ENCODE measurements at places on chromosomes 12 and 14.
A peak's percentile ranks its signal among the peaks of the same experiment; 100 is the strongest.

DNA sequence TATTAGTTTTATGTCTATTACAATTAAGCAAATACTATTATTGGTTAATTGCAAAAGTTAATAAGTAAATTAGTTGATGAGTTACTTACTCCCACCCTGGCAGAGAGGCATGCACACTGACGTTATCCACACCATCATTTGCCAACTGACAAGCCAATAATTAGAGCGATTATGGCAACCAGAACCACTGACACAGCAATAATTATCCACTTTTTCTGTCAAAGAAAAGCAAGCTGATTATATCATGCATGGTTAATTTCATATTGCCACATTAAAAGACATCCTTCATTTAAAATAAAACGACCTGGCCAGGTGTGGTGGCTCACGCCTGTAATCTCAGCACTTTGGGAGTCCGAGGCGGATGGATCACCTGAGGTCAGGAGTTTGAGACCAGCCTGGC, 43.1 kb downstream of the STX2 start:
- DNase-seq, result no peak

- DNase-seq, result no peak
These were observed 9.8 kb downstream of the GALNT4 start for GRCh38 chr12:89514751-89515150.

GRCh38 chr12:14570231-14570630, 2.5 kb upstream of the PLBD1 start:
- no peak for DNase-seq

GRCh38 chr14:96826818-96827217, 29.6 kb downstream of the VRK1 start:
- DNase-seq, result no peak

DNA sequence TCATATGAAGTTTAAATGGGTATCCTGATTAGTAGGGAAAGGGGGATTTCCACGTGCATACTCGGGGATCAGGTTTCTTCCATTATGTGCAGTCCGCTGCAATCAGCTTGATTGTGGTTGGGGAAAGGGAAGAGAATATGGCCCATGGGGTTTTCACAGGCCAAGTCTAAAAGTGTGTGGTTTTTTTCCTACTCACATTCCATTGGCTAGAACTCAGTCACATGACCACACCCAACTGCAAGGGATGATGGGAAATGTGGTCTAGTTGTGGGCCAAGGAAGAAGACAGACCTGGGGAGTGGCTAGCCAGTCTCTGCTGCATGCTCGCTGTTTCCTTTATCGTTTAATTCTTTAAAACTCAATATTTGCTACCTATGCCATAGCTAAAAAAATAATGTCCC, 105.1 kb downstream of the PRIMA1 start:
- DNase-seq, result no peak

DNA sequence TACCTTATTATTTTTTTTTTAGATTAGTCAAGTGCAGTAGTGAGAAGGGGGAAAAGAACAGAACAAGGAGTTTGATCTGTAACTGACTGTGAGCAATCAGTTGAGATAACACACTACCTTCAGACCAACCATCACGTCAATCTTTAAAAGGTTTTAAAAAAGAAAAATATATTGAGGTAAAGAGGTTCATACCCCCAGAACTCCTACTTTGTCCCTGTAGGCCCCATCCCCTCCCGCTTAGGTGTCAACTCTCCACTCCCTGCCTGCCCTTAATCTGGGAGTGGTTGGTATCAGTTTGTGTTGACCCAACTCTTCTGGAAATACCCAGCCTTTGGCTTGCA, 16.2 kb downstream of the MMP14 start:
- DNase-seq, result no peak

DNA sequence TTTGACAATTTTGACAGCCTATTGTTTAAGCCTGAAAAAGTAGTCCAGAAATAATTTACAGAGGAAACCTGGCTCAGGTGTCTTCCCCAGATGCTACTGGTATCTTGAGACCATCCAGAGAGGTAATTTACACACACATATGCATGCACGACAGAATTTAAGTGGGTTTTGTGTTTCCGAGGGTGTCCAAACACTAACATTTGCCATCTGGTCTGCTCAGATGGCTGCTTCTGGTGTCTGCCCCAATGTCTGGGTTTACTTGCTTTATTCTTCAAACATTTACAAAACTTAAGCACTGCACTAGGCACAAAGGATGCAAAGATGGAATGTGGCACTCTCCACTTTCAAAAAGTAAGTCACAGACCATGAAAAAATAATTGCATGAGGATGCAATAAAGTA, 226.6 kb upstream of the EGLN3 start:
- DNase-seq, result no peak

DNA sequence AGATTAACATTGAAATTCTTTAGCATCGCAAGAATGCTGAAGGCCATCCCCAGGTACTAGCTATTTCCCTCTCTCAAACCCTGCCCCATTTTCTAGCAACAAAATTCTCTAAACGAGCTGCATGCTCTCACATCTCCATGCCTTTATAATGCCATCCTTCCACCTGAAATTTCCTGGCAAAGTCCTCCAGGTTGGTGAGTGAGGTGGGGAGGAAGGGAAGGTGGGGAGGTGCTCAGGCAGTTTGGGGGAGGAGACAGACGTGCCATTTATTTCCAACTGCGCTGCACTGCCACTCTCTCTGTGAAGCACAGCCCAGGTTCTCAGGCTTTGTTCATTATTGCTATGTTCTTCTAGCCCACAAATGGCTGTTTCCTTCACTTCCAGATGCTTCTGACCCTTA, 208.4 kb downstream of the PAWR start:
- no peak for DNase-seq

DNA sequence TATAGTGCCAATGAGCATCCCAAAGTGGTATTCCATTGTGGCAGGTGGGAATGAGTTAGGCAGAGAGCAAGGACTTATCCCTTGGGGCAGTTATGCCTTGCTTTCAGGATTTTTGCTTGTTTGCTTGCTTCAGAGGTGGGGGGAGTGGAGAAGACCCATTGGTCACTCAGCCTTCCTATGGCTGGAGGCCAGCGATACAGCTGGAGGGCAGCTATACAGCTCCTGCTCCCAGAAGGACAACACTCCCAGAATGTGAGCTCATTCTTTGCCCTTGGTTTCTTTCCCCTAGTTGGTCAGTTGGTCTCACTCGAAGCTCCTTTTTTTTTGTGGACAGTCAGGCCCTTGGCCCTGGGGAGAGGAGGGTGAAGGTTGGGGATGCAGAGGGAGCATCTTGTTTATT, 14.5 kb downstream of the KRT83 start:
- no peak for DNase-seq

DNA sequence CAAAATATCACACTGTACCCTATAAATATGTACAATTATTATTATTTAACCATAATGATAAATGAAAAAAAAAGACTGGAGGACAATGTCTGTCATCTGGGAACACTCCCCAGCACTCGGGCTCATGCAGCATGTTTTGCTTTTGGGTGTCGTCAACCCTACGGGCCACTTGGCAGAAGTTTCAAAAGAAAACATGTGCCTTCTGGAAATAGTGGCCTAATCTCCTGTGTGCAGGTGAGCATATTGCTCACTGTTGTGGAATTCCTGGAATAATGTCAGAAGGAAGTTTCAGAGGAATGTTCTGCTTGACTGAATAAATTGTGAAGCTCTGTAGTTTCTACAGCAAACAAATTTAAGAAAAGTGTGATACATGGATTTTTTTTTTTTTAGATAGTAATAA, 298.3 kb downstream of the SSPN start:
- no peak for DNase-seq

DNA sequence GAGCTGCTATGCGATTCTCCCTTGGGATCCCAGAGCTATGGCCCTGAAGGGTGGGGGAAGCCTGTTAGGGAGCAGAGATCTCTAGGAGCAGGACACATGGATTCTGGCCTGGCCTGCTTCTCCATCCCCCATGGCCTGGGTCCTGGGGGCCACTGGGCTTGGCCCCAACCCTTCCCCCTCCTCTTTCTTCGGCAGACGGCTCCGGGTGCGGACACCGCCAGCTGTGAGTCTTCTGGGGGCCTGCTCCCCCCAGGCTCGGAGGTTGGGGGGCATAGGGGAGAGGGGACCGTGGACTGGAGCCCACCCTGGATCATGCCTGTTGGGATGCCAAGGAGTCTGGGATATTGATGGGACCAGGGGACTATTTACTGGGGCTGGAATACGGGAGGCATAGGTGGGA, 9.0 kb downstream of the PRPF40B start:
- no peak for DNase-seq

DNA sequence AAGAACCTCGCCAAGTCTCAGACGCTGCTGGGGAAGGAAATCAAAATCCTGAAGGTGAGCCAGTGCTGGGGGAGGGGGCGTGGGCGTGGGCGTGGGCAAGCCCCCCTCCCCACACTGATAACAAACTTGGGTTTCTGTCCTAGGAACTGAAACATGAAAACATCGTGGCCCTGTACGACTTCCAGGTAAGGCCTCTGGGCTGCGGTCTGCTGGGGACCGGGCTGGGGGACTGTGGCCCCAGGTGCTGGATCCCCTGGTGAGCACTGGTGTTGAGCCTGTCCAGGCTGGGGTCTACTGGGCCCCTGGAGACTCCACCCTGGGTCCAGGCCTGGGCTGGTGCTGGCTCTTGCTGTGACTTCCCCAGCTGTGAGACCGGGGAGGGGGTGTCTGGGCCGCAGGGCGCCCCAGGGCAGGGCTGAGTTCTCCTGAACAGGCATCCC, 1.2 kb downstream of the ULK1 start:
- DNase-seq, result peak; percentile 29

GRCh38 chr12:96343347-96343954, 56.8 kb downstream of the CDK17 start:
- DNase-seq, result no peak

DNA sequence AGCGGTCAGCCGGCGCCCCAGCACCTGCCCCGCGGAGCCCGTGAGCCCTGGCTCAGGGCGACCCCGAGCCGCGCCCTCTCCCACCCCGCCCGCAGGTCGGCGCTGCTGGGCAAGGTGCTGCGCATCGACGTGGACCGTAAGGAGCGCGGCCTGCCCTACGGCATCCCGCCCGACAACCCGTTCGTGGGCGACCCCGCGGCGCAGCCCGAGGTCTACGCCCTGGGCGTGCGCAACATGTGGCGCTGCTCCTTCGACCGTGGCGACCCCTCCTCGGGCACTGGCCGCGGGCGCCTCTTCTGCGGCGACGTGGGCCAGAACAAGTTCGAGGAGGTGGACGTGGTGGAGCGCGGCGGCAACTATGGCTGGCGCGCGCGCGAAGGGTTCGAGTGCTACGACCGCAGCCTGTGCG, 14.4 kb downstream of the HHIPL1 start:
- DNase-seq, result no peak
